NCI-H1092 (cell line): ENCODE measurements at places on chromosomes 5 and 9.

GRCh38 chr5:154223320-154223719 lies 32.8 kb downstream of the GALNT10 start:
- DNase-seq: no peak

DNA sequence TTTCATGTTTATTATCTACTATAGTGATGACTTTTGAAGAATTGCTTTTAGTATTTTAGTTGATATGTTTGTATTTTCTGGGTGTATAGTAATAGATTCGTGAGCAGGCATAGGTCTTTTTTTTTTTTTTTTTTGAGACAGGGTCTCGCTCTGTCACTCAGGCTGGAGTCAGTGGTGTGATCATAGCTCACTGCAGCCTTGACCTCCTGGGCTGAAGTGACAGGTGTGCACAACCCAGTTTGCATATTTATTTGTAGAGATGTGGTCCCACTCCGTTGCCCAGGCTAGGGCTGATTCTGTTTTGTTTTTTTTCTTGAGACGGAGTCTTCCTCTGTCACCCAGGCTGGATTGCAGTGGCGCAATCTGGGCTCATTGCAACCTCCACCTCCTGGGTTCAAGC lies 11.9 kb downstream of the ERBIN start:
- DNase-seq: no peak

DNA sequence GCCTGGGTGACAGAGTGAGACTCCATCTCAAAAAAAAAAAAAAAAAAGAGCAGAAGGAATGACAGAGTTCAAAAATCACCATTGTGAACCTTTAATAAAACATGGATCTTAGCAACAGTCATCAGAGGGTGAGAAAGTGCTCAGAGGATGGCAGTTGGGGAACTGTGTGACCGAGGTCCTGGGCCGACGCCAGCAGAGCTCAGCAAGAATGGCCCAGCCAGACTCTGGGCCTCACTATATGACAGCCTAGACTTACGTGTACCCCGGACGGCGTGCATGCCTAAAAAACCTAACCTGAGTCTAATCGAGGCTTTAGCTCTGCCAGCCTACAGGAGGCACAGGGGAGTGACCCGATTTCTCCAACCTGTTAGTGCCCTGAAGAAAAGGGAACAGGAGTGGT lies 64.3 kb downstream of the MVB12B start:
- DNase-seq: no peak

GRCh38 chr9:95437559-95437958 lies 79.2 kb downstream of the PTCH1 start:
- DNase-seq: no peak

DNA sequence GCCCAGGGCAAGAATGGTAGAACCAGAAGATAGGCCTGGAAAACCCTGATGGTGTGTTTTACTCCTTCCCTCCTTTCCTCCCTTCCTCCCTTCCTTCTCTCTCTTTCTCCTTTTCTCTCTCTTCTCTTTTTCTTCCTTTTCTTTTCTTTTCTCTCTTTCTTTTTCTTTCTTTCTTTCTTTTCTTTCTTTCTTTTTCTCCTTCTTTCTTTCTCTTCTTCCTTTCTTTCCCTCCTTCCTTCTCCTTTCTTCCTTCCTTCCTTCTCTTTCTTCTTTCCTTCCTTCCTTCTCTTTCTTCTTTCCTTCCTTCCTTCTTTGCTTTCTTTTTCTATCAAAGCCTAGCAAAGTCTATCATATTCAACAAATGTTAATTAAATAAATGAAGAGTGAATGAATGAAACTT lies 24.0 kb upstream of the UBE2QL1 start:
- DNase-seq: no peak

DNA sequence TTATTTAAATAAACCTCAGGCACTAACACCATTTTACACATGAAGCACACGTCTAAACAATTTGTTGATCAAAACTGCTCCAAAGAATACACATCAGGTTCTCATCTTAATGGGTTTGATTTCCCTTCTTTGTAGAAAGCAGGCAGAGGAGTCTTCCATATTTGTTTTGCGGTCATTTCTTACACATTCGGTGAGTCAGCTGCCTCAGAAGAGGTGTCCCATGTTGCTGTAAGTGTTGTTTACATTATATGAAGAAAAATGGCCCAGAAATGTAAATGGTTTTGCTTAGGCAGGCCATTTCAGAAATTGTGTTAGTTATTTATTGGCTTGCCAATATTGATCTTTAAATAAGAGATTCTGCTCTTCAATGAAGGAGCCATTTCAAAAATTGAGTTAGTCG lies 325.8 kb downstream of the TENT4A start:
- DNase-seq: no peak

DNA sequence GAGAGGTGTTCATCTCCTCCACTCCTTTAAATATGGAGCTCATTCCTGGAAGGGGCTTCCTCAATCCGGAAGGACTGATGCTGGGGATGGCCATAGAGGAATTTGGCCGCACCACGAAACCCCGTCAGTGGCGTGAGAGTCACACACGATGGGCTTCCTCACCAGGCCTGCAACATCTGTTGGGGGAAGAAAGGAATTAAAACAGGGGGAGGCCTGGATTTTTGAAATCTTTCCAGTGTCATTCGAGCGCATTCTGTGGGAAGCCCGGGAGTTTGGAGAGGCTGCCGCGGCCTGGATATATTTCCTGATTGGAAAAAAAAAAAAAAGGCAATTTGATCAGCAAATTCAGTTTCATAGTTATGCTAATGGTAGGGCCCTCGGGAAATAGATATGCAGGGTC lies 76.3 kb upstream of the ORM1 start:
- DNase-seq: no peak

GRCh38 chr9:78615372-78615771 lies 318.4 kb downstream of the PSAT1 start:
- no peak for DNase-seq

GRCh38 chr9:111152614-111153406 lies 114.5 kb upstream of the LPAR1 start:
- DNase-seq: no peak

DNA sequence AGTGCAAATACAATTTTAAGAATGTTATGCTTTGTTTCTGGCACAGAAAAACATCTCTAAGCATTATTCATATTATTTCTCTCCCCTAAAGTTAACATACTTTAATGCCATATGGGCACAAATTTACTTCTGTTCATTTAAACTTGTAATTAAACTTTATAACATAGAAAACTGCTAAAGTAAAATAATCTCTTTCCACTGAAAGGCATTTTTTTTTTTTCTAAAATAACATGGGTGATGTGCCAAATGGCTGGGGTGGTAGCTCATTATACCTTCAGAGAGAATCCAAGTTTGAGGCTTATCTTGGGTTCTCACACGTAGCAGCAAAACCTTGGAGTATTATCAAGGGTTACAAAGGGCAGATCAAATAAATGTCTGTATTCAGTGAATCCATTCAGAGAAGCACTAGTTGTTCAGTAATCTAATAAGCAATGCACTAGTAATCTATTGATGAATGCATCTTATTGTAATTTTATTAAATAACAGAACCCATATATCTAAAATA lies 257.6 kb upstream of the POU5F2 start:
- no peak for DNase-seq
